ENCODE measurements at places on chromosomes 6 and 20. TPM values are rescaled to one million over a fixed set of nuclear protein-coding genes. Genes with fewer than 3 reads are reported as not detected.

- no peak overlapping the region for H3K4me3 ChIP-seq
- peak; percentile 61 for DNase-seq
- H3K27ac ChIP-seq: peak overlapping the region; percentile 83
- no peaks in the 10 kb centered on the region for H3K36me3 ChIP-seq
- H3K4me1 ChIP-seq: no peaks in the 10 kb centered on the region
These were observed 50.3 kb downstream of the ANKRD6 start for GRCh38 chr6:89483111-89483720.

The CLPSL1 gene
- not detected for total RNA-seq

GRCh38 chr6:32178547-32179440 is 589 bp downstream of the RNF5 start:
- peaks cover 67% of the 10 kb centered on the region for H3K4me1 ChIP-seq
- H3K27ac ChIP-seq: peak overlapping the region; percentile 92
- DNase-seq: no peak
- H3K36me3 ChIP-seq: peaks cover 28% of the 10 kb centered on the region
- no peaks in the 10 kb centered on the region for H3K27me3 ChIP-seq

GRCh38 chr20:13684566-13685222 is 46.0 kb upstream of the TASP1 start:
- no peak for DNase-seq
- H3K36me3 ChIP-seq: no peaks in the 10 kb centered on the region
- H3K4me3 ChIP-seq: no peak overlapping the region
- no peak overlapping the region for H3K27ac ChIP-seq
- H3K4me1 ChIP-seq: no peaks in the 10 kb centered on the region

Measured in right atrium auricular region (tissue), 2 donors.